RKO (cell line): ENCODE measurements at places on chromosomes 6 and 20.

DNA sequence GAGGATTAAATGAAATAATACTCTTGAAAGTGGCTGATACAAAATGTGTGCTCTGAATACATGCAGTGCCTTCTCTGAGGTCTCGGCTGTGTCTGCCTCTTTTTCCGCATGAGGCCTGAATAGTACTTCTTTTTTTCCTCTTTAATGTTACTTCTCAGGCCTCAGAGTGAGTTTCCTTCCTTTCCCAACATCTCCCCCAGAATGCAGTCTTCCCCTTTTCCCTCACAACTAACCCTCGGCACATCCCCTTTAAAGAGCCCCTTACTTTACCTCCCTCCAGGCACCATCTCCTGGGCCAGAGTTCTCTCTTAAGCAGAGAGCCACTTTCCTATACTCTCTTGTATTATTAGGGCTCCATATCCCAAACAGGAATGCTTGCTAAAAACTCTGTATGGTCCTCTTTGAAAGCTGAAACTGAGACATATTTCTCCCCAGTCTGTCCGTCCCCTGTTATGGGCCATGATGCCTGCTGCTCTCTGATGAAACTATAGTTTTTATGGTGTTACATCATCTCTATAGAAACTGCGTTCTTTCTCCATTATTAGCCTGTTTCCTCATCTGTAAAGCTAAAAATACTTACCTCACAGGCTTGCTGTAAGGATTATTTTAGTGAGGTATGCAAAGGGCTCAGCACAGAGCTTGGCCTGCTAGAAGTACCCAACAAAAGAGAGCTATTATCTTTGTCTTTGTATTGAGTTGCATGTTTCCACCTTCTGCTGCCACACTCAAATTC lies 2.3 kb downstream of the PLAGL2 start:
- DNase-seq = peak; percentile 17

GRCh38 chr6:219641-220198 lies 72.6 kb upstream of the DUSP22 start:
- DNase-seq = peak; percentile 62

DNA sequence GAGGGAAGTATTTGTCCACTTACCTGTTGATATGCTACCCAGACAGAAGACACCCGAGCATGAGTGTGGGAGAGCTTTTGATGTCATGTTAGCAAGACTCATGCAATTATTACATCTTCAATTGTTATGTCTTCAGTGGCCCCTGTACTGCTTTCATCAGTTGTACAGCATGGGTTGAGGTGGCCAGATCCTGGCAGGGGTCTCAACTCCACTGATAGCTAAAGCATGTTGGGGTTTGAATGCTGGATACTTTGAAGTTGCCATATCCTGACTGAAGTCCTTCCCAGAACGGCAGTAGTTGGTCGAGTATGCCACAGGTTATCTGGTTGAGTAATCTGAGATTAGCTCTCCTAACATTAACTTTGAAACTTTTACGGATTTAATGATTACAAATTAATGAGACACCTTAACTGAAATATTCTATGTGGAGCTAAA lies 46.7 kb downstream of the LRRN4 start:
- peak; percentile 71 for DNase-seq

DNA sequence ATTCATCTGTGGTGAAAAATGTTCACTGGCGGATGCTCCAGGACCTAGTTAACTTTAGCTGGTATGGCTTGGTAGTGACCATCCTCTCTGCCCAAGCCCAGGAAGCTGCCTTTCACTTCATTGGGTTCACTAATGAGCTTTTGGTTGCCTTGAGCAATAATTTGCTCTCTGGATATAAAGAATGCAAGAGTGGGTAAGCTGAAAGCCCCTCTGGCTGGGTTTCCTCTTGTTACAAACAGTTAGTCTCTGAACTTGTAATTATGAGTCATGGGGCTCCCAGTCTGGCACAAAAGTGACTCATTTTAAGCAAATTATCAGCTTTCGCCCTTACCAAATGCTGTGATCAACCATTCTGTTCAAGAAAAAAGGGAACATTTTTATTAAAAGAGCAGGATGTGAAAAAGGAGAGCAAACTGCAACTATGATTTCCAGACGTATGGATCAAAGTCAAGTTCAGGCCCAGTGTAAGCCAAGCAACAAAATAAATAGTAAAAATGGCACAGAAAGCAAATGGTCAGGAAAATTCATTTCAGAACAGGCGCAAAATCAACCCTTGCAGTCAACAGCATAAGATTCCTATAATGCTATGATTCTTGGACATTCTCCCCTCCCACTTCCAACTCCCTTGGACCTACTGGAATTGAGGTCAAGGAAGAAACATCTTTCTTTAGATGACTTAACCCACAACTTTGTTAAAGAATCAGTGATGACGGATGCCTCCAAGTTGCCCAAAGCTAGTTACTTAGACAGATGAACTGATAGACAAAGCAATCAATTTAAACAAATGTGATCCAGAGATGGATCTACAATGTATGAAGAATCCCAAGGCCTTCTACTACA lies 130.0 kb upstream of the KCNK16 start:
- DNase-seq = peak; percentile 43

DNA sequence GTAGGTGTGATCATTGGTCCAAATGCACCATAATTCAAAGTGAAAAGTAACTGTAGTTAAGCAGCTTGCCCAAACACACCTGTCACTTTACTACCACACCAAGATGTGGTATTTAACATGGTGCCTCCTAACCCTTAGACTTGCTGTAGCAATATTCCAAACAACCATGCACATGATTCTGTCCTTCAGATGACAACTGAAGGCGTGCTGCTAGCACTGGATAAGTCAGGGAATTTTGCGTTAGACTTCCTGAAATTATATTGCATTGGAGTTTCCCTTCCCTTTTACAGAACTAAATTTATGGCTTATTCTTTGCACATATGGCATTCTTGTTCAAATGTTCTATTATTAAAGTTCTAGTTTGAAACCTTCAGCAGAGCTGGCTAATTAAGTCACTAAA lies 106.2 kb downstream of the ARHGAP18 start:
- no peak for DNase-seq

DNA sequence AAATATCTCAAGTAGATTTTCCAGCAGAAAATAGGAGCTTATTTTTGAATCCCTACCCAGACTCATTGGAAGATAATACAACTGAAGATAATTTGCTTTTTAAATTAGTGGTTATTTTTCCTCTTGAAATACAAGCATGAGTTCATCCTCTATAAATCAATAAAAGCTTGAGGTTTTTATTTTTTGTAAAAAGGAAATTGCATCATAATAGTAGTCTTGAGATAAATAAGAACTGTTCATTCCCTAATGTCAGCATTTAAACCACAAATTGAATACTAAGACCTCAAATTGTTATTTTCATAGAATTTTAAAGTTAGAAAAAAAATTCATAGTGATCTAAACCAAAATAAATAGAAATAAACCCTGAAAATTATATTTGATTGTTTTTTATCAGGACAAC lies 719.1 kb downstream of the CD109 start:
- no peak for DNase-seq

DNA sequence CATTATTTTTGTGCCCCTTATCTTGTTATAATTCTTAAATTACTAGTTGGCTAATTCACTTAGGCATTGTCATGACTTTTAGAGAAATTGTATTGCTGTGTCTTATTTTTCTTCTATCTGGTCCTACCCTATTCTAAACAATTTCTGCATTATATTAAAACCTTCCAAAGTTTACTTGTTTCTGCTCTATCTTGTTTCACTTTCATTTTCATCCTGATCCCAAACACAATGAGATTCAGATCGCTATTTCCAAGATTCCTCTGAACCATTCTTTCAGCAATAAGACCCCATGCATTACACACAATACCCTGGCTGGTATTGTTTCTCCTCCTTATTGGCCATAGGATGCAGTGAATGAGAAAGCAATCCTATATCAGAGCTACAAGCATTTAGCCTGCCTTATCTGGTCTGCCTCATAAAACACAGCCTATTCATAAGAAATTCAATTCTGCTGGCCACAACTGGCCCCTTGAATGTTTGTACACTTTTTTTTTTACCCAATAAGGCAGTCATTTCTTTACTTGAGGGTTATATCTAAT lies 69.9 kb upstream of the POU3F2 start:
- no peak for DNase-seq

GRCh38 chr20:24674921-24675605 lies 205.6 kb downstream of the SYNDIG1 start:
- DNase-seq = no peak

GRCh38 chr6:98946879-98947410 lies 801 bp downstream of the FBXL4 start:
- DNase-seq = peak; percentile 60

- DNase-seq = no peak
Observed at GRCh38 chr20:39660226-39660625, 698.1 kb downstream of the DHX35 start.

GRCh38 chr6:108921547-108922361 lies 73.5 kb downstream of the ARMC2 start:
- no peak for DNase-seq

DNA sequence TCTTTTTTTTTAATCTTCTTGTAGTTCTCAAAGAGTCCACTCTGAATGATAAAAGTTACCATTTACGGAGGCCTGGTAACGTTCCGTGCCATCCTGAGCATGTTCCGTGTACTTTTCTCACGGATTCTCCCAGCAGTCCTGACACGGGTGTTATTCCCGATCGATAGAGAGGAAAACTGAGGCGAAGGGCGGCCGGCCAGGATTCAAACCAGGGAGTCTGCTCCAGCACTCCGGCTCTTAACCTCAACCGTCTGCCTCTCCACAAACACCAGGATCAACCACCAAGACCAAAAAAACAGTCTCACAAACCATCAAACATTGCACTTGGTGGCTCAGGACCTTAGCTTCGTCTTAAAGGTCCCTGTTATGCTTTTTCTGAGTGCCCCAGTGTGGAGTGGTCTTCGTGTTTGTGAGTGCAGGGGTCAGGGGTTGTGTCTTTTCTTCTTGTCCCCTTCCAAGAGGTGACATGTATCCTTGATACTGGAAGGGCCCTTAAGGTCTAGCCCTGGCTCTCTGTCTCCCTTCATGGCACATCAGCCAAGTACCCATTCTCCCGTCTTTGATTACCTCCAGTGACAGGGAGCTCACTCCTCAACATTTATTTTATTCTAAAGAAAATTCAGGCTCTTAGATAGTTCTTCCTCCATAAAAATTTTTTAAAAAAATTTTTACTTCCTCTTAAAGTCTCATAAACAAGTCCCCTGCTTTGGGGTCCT lies 35.1 kb downstream of the SRC start:
- DNase-seq = no peak

DNA sequence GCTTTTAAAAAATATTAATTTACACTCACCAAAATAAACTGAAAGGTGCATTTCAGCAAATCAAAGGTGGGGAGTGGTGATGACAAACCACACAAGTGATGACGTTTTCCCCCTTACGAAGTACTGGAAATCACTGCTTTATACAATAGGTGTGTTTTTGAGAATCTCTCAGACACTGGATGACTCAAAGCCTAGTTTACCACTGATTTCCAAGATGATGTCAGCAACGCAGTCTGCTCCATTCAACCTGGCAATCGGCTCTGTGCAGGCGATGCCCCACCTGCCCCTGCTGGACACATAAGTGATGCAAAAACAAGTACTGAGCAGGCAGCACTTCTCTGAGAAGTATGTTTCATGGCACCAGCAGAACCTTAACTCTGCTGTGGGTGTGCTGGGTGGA lies 114.4 kb downstream of the SOD2 start:
- DNase-seq = no peak

DNA sequence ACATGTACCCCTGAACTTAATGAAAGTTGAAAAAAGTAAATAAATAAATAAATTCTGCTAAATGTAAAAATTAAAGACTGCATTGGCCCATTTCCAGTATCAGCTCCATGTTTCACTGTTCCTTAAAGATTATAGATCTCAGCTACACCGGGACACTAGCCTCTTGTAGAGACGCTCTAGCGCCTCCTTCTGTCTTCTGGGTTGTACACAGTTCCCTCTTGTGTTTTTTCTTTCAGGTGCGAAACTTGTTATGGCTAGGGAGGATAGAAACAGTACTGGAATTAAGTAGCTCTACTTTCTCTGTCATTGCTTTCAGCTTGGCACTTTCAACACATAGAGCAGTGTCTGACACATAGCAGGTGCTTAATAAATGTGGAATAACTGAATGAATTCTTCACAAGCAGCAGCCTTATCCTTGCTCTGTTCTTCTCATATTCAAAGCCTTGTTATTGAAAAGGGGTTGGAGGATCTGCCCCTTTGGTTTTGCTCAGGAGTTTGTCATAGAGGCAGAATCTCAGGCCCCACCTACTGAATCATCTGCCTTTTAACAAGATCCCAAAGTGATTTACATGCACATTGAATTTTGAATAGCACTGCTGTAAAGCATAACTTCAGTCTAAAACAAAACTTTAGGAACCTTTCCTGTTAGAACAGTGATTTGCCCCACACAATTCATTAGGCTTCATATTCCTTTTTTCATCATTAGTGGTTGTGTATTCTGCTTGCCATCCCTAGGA lies 92.3 kb downstream of the FIG4 start:
- DNase-seq = no peak

GRCh38 chr6:121333196-121333595 lies 1.1 kb downstream of the TBC1D32 start:
- peak; percentile 45 for DNase-seq

GRCh38 chr6:25156123-25156522 lies 123.1 kb upstream of the CARMIL1 start:
- no peak for DNase-seq

- DNase-seq = no peak
Observed at GRCh38 chr6:45493761-45494160, 116.0 kb upstream of the SUPT3H start.

- no peak for DNase-seq
Observed at GRCh38 chr6:110102411-110102810, 77.1 kb downstream of the WASF1 start.

DNA sequence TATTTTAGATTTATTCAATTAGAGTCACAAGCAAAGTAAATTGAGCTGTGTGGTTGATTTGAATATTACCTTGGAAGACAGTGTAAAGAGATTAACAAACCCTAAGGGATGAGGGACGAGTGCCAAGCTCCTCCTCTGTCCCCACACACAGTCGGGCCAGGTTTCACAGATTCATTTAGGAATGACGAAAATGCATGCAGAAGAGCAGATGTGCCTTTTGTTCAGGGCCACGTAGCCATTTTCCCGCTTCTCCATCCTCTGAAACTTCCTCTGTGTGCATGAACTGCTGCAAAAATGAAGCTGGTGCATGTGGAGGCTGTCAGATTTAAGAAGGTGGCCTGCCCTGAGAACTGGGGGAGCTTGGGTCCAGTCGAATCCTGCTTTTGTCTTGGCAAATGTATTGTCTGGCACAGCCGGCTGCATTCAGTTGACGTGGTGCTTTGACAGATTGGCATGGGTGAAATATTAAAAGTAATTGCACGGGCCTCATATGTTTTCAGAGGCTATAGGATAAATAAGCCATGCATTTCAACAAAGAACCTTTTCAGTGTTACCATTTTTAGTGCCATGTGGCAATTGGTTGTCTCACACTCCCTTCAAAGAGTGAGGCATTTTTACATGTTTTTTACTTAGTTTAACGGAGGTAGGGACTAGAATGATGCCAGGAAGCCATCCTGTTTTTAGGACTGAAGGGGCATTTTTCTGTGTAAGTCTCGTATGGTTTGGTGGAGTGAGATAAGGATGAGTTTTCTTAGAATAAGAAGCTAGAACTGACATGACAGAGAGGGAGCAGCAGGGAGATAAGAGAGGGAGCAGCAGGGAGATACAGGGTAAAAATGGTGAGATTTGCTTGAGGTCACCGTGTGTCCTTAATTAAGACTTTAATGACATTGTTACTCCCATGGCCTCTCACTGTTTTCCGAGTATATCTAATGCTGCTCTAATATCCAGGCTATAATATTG lies 361.1 kb downstream of the NRN1 start:
- no peak for DNase-seq
